ENCODE measurements at places on chromosomes 16 and 17.

DNA sequence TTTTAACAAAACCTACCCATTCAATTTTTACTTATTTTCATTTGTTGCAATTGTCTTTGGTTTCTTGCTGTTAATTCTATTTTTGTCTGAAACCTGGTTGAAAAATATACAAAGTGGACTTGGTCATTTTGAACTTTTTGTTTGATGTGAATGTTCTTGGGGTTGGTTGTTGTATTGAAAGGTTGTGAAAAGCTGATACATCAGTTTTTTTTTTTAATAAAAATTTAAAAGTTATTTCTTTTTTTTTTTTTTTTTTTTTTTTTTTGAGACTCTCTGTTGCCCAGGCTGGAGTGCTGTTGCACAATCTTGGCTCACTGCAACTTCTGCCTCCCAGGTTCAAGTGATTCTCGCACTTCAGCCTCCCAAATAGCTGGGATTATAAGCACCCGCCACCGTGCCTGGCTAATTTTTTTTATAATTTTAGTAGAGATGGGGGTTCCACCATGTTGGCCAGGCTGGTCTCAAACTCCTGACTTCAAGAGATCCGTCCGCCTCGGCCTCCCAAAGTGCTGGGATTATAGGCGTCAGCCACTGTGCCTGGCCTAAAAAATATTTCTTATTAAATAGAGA lies 28.9 kb downstream of the WIPF2 start:
- no peak for DNase-seq

DNA sequence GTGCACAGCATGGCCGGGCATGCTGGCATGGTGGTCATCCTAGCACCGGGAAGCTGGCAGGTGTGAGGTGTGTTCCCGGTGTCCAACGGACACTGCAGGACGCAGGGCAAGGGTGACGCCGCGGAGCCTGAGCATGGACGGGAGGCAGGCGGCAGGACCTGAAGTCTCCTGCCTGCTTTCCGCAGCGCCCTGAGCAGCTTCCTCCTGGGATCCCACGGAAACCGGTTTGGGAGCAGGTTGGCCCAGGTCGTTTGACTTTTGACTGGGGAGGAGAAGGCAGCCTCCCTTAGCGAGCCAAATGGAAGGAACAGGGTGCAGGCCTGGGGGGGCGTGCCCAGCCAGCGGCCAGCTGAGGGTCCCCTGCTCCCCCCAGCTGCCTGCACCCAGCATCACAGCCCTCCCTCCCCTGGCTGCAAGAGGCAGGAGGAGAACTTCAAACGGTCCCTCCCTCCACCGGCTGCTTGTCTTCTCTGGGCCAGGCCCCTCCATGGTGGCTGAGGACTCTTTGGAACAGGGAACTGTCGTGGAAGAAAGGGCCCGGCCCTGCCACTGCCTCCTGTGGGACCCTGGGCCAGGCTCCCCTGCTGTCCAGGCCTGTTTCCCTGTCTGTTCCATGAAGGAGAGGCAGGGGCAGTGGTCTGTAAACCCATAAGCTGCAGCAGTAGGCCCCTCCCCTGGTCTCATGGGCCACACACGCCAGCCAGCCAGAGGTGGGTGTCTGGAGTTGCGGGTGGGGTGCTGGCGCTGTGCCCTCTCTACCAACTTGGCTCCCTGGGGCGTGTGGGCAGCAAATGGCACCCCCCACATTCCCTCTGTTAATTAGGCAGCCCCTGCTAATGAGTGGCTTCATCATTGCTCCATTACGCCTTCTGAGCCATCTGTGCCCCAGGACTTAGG lies 7.8 kb upstream of the ADGRG1 start:
- DNase-seq: no peak

DNA sequence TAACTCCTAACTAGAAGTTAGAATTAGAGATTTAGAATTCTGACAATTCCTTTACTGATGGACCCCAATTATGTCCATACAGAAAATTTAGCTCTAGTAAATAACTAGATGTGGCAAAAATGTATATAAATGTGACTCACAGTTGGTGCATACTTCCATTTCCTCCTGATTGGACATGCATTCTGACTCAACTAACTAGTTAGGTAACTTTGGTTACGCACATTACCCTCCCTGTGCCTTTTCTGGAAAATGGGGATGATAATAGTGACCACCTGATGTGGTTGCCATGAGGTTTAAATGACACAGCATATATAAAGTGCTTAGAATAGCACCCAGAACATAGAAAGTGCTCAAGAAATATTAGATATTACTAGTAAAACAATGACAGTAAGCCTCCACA lies 550.0 kb upstream of the SALL1 start:
- DNase-seq: no peak

GRCh38 chr17:56434610-56435009 lies 158.9 kb upstream of the NOG start:
- DNase-seq: no peak

DNA sequence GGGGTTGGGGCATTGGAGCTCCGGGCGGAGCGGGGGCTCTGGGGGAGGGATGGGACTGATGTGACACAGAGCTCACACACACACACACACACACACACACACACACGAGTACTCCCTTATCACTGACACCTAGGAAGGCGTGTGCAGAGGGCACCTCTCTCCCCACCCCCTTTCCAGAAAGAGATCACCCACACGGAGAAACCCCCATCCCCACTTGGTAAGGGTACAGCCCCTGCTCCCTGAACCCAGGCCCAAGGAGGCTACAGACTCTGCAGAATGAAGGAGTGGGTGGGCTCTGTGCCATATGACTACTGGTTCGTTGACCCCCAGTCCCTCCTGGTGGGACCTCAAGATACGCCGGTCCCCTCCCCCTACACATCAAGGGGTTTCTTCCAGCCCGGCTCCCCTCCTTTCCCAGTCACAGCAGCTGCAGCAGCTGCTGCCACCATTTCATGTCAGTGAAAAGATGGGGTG lies 8.7 kb upstream of the ARHGAP23 start:
- DNase-seq: no peak

DNA sequence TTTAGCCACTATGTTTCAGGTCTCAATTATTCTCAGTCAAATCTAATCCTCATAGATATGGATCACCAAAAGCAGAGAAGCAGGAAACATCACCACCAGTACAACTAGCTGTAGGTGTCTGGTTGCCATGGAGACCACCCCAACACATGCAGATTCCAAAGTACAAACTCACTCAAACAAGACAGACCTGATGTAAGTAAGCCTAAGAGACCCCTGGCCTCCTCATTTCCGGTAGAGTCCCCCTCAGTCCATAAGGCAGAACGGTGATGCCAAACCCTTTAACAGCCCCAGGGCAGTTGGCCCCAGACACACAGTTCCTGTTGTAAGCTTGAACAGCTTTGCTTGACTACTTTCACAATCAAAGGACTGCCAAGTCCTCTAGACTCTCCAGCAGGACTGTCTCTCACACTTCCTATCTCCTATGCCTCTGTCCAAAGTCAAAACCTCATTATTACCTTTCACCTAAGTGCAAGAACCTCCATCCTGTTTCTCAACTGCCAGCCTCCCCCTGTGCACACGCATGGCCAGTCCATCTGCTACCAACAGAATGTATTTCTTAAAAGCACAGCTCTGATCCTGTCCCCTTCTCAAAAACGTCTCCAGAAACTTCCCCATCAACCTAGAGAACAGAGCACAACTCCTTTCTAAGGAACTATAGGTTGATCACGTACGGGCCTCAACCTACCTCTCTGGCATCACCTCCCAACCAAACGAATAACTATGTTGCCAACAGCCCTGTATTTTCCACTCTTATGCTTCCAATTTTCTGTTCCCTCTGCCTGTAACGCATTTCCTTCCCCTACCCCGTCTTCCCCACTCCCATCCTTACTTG lies 23.9 kb downstream of the SLC39A11 start:
- no peak for DNase-seq

DNA sequence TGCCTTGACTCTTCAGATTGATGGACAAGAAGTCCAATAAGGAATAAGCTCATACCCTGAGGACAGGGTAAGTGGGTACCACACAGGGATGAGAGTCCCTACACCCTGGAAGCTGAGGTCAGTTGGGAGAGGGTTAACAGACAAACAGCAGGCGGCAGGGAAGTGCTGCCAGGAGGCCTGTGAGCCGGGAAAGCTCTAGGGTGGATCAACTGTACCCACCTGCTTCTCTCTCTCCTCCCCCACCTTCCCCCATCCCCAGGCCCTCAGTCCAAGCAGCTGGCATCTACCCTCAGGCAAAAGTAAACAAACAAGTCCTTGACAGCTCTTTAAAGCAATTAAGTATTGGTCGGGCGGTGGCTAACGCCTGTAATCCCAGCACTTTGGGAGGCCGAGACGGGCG lies 20.7 kb upstream of the MYLK3 start:
- DNase-seq: no peak

- DNase-seq: no peak
Measured at GRCh38 chr17:55216888-55217287, 47.9 kb upstream of the HLF start.

GRCh38 chr17:1007310-1008007 lies 10.5 kb downstream of the TIMM22 start:
- no peak for DNase-seq

- DNase-seq: peak; percentile 38
Measured at GRCh38 chr17:50949989-50950877, 84.1 kb upstream of the TOB1 start.

GRCh38 chr16:69239851-69240250 lies 52.9 kb downstream of the SNTB2 start:
- DNase-seq: no peak

GRCh38 chr16:27127308-27127707 lies 60.6 kb downstream of the C16orf82 start:
- DNase-seq: no peak

All from activated CD4-positive, alpha-beta T cell treated with anti-CD3 and anti-CD28 coated beads for 24 hours (primary cell).